ENCODE measurements at places on chromosomes 1 and 21. TPM values are rescaled to one million over a fixed set of nuclear protein-coding genes. Genes with fewer than 3 reads are reported as not detected.

GRCh38 chr1:208208132-208208487 is 36.1 kb downstream of the PLXNA2 start:
- DNase-seq = no peak
- H3K36me3 ChIP-seq = peaks cover 3% of the 10 kb centered on the region
- H3K27me3 ChIP-seq = no peaks in the 10 kb centered on the region
- H3K27ac ChIP-seq = peak overlapping the region; percentile 21
- peaks cover 65% of the 10 kb centered on the region for H3K4me1 ChIP-seq

GRCh38 chr1:164515231-164515630 is 43.8 kb upstream of the PBX1 start:
- H3K4me1 ChIP-seq = peaks cover 8% of the 10 kb centered on the region
- no peak for DNase-seq
- H3K36me3 ChIP-seq = no peaks in the 10 kb centered on the region
- H3K27ac ChIP-seq = no peak overlapping the region
- H3K27me3 ChIP-seq = no peaks in the 10 kb centered on the region

GRCh38 chr1:230391776-230392535 is 34.2 kb downstream of the PGBD5 start:
- no peak overlapping the region for H3K27ac ChIP-seq
- H3K4me3 ChIP-seq = no peak overlapping the region
- DNase-seq = no peak
- no peaks in the 10 kb centered on the region for H3K4me1 ChIP-seq

DNA sequence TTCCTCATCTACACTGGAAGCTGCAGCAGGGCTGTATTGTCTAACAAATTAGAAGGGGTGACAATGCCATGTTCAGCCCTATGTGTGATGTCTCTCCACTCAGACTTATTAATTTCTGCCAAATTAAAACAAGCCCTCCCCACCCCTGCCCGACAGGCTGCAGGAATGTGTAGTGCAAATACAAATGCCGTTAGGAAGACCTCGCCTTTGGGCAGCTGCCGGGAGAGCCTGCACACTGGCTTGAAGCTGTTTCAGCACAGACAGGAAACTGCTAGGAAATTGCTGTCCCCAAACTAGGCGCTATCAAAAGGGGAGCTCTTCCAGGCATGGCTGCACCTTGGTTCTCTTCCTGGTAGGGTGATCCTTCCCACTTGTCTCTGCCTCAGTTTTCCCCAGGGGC is 135.2 kb downstream of the ELAVL4 start:
- H3K27ac ChIP-seq = no peak overlapping the region
- no peaks in the 10 kb centered on the region for H3K36me3 ChIP-seq
- no peaks in the 10 kb centered on the region for H3K4me1 ChIP-seq
- no peaks in the 10 kb centered on the region for H3K27me3 ChIP-seq
- DNase-seq = no peak

Gene ATP6V1G3
- total RNA-seq = not detected

Gene FMOD
- 19.1 TPM for total RNA-seq
